ENCODE measurements at places on chromosomes 3 and 15.

- no peak for DNase-seq
Observed at GRCh38 chr3:48623851-48624547, 2.4 kb upstream of the TMEM89 start.

- no peak for DNase-seq
Observed at GRCh38 chr15:70095408-70096214, 2.1 kb downstream of the TLE3 start.

- DNase-seq: no peak
Observed at GRCh38 chr3:165196577-165197480, 645 bp upstream of the SLITRK3 start.

DNA sequence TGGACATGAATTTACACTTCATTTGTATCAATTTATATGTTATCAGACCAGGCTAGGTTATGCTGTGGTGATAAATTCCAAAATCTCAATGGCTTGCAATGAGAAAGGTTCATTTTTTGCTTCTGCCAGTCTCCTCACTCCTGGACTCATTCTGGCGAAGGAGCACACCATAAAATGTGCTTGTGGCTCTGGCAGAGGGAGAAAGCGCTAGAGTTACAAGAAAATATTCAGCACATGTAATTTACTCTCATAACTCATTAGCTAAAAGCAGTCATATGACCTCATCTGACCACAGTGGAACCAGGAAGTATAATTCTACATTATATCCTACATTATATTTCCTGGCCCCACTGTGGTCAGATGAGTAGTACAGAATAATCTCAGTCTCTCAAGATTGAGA is 193.8 kb downstream of the BCHE start:
- no peak for DNase-seq

- DNase-seq: no peak
Observed at GRCh38 chr3:98710067-98710659, 53.0 kb upstream of the ST3GAL6 start.

GRCh38 chr15:90873488-90873997 is 5.2 kb downstream of the FURIN start:
- DNase-seq: no peak

DNA sequence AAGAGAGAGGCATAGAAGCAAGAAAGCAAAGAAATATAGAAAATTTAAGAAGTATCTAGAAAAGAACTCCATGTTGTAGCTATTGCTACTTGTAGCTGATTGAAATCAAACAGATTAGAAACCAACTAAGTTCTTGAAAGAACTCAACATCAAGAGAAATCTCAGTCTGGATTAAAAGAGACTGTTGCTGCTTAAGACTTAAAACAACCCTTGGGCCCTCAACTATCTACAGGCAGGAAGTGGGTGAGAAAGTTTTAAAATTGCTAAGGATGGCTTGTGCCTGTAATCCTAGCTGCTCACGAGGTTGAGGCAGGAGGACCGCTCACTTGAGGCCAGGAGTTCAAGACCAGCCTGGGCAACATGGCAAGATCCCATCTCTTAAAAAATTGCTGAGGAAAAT is 39.3 kb upstream of the C15orf61 start:
- DNase-seq: no peak

DNA sequence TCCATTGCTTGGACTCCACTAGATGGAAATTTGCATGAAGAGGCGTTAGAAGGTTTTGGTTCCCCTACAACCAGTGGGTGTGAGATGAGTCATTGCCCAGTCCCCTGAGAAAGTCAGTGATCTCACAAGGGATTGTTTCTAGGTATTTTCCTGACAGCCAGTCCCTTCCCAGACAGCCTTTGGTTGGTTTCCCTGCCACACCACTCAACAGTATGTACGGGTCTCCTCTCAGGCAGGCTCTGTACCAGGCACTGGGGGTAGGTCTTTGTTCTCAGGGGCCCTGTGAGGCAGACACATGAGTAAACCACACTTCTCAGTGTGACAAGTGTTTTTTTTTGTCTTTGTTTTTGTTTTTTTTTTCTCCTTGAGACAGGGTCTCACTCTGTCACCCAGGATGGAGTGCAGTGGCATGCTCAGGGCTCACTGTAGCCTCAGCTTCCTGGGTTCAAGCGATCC is 4.0 kb downstream of the LAMP3 start:
- DNase-seq: no peak

- no peak for DNase-seq
Observed at GRCh38 chr15:88497109-88497765, 29.7 kb downstream of the MRPS11 start.

DNA sequence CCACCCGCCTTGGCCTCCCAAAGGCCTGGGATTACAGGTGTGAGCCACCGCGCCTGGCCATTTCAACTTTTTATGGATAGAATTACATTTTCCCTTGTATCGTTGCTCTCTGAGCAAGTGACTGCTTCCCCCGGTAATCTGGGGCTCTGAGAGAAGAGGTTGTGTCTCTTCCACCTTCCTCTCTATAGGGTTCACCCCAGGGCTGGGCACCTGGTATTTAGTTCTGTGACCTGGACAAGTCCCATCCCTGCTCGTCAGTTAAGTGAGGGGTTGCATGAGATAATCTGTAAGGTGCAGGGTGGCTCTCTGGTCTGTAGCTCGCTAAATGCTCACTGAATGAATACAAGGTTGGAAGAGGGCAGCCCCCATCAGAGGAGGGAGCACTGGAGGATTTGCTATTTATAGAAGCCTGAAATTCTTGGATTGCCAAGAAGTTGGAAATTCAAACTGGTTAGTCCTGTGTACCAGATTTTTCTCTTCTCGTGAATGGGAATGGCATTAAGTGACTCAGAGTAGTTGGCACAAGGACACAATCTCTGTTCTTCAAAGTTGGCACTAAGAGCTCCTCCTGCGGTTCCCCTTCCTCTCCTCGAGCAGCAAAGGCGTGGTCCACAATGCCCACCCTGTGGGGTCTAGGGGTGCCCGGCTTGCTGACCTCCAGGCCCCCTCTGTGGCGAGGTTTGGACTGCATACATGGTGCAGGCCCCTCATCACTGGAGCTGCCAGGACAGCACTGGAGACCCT is 68.1 kb upstream of the DLG1 start:
- DNase-seq: no peak

DNA sequence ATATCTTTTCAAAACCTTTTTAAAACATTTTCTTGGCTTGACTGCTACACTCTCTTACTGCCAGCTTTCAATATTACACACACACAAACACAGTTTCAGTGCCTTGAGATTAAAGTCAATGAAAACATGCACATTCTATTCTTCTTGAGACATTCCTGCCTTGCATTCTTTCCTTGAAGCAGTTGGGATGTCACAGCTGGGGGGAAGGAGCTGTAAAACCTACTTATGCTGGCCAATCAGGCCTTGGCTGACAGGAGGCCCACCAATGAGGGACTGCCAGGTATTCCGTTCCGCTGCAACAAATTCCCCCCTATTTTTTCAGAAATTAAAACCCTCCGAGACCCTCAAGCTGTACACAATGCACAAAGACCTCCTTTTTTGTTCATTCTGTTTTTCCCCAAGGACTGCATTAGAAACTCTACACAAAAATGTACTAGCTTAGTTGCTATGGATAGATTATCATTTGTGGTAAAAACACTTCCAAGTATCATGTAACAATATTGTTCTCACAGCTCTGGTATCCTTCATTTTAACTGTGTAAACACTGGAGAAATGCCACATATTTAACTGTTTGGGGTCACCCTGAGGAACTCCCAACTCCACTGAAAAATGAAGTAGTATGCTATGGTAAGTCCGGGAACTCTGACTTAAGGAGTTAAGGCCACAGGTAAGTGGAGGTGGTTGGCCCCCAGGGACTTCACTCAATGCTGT is 18.5 kb downstream of the FSTL1 start:
- DNase-seq: no peak

- no peak for DNase-seq
Observed at GRCh38 chr15:89171136-89172072, 50.0 kb downstream of the RLBP1 start.

DNA sequence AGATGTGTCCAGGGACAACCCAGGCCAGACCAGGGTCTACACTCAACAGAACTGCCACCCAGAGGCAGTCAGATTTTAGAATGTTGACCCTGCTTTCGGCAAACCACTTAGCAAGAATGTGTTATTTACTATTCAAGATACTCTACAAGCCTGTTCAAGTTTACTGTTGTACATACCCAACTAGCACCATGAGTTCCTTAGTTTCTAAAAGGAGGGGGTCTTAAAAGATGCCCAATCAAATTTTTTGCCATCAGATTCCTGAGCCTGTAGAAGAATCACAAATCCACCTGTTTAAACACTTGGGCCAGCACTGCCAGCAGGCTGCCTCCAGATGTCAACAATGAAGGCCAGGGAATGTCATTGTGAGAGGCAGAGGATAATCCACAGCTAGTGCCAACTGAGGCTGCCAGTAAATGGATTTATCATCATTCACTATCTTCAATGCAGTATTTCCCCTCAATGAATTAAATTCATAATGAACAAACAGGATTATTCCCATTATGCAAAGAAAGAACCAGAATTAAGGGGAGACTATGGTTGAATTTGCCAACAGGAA is 43.5 kb upstream of the SNRPA1 start:
- no peak for DNase-seq

GRCh38 chr3:174322789-174323188 is 536.3 kb upstream of the NAALADL2 start:
- DNase-seq: no peak

- DNase-seq: no peak
Observed at GRCh38 chr15:87907676-87908446, 348.7 kb downstream of the NTRK3 start.

GRCh38 chr3:131591394-131592014 is 88.7 kb upstream of the MRPL3 start:
- no peak for DNase-seq

- DNase-seq: no peak
Observed at GRCh38 chr15:67253101-67253500, 1.4 kb downstream of the AAGAB start.

- DNase-seq: no peak
Observed at GRCh38 chr3:23376516-23377248, 173.6 kb downstream of the UBE2E2 start.

- no peak for DNase-seq
Observed at GRCh38 chr15:78327466-78327865, 12.7 kb upstream of the CRABP1 start.

DNA sequence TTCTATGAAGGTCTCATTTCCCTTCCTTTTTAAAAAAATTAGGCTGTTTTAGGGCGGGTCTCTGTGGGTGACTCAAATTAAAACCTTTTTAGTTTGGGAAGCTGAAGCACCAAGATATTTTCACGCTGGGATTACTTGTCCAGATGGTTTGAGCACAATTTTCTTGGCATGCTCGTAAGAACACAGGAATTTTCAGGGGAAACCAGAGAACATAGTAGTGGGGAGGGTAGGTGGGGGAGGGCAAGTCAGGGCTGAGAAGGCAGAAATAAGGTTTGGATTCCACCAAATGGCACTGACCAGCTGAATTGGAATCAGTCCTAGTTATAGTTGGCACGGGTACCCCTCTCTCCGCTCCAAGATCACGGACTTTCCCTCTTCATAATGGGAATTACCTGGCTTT is 97.3 kb upstream of the LRIG1 start:
- no peak for DNase-seq

DNA sequence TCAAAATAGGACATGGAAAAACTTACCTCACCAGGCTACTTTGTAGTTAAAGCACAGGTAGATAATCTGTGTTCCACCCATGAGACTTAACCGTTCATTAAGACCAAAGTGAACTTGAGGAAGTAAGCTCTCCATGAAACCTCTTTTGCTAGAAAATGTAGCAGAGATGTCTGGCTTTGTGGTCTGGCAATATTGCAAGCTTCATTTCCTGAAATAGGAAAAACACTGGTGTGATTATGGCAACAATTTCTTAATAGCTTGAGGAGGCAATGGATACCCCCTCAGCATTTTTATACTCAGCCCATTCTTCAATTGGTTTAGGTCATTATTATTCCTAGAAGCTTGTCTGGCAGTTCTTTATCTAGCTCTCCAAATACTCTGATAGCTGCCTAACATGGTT is 957.3 kb downstream of the IGSF11 start:
- no peak for DNase-seq

GRCh38 chr3:196872316-196872715 is 4.6 kb downstream of the SENP5 start:
- DNase-seq: no peak

- DNase-seq: no peak
Observed at GRCh38 chr3:178456621-178457285, 79.5 kb upstream of the KCNMB2 start.

DNA sequence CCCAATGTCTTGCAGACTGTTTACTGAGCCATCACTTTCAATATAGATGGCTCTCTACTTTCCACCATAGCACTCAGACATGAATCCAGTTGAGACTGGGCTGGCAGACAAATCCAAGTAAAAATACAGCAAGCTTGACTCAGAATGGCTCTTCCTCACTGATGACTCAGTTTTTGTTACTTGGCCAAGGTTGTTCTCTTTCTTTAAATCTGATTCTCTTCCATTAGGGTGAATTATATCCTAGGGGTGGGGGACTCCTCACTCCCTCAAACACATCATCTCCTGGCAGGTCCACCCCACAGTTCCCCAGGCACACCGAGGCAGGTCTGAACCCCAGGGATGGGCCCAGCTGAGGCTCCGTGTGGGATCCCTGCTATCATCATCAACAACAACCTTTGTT is 157.9 kb downstream of the MEX3B start:
- DNase-seq: no peak

DNA sequence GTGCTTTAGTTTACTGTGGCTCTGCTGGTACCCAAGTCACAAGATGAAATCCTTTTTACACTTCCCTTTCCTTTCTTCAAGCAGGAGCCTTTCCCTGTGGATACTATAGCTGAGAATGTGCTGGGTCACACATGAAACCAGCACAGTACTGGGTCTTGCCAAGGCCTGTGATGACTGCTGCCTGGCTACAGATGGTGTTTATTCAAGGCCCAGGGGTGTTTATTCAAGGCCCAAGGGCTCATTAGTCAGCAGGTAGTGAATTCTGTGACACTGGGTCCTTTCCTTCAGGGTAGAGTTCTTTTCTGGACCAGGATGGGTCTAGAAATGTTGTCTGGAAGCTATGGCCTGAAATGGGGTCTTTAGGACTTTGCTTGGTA is 99.4 kb downstream of the SH3GL3 start:
- no peak for DNase-seq

DNA sequence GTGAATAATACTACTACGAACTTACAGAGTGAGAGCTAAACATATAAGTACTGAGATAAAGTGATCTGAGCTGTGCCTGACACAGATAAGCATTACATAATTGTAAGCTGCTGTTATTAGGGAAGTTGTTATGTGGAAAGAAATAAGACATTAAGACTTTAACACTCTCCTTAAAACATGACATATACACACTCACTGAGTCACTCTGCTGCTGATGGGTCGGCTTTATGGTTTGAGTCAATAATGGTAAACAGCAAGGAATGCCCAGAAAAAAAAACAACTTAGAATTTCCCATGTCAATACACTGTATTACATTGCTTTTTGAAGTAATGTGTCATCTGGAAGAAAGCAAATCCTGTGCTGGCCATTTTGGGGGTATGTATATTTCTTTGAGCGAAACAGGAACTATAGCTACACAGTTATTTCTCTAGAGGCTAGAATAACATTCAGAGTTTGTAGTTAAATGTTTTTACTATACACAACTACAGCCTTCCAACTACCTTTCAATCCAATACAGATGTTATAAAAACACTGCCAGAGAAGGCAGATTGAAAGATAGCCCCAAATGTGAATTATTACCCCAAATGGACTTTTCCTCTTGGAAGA is 22.8 kb upstream of the SPRED1 start:
- no peak for DNase-seq

- no peak for DNase-seq
Observed at GRCh38 chr3:67564008-67564407, 90.4 kb downstream of the SUCLG2 start.
